Glutamatergic neuron (in vitro differentiated cells): ENCODE measurements at places on chromosomes 6 and 20. TPM values are rescaled to one million over a fixed set of nuclear protein-coding genes. Genes with fewer than 3 reads are reported as not detected.

The ACOT13 gene
- 25.3 TPM for total RNA-seq

The WFDC2 gene
- 4.8 TPM for total RNA-seq

- peak overlapping the region; percentile 96 for H3K27ac ChIP-seq
- DNase-seq, result peak; percentile 73
- peaks cover 17% of the 10 kb centered on the region for H3K27me3 ChIP-seq
- peaks cover 7% of the 10 kb centered on the region for H3K36me3 ChIP-seq
- peak overlapping the region; percentile 90 for H3K4me3 ChIP-seq
Measured at GRCh38 chr6:88166493-88167351, 575 bp upstream of the CNR1 start.

The TAGAP gene
- total RNA-seq, result not detected

GRCh38 chr20:5402903-5403531 lies 86.3 kb upstream of the PROKR2 start:
- peaks cover 4% of the 10 kb centered on the region for H3K36me3 ChIP-seq
- DNase-seq, result peak; percentile 43
- H3K4me3 ChIP-seq, result no peak overlapping the region
- H3K27ac ChIP-seq, result no peak overlapping the region

The POM121L2 gene
- not detected for total RNA-seq

GRCh38 chr6:28266563-28266961 lies 381 bp upstream of the ZSCAN26 start:
- peaks cover 8% of the 10 kb centered on the region for H3K4me1 ChIP-seq
- no peaks in the 10 kb centered on the region for H3K36me3 ChIP-seq
- peaks cover 6% of the 10 kb centered on the region for H3K27me3 ChIP-seq
- no peak overlapping the region for H3K27ac ChIP-seq
- no peak for DNase-seq
- H3K4me3 ChIP-seq, result no peak overlapping the region

DNA sequence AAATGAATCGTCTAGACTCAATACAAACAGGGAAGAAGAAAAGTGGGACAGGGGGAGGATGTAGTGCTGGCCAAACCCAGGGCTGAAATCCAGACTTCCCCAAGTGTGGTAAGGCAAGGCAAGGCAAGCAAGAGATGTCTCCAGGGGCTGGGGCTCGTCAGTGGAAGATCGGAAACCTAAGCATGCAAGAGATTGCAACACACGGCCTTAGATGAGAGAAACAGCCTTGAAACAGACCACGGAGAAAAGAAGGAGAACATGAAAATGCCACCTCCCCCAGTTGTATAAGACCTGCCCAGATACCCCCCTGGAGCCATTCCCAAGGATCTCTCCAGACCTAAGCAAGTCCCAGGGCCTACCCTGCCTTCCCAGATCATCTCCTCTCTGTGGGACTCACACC lies 20.0 kb downstream of the VEGFA start:
- H3K4me3 ChIP-seq, result no peak overlapping the region
- peaks cover 3% of the 10 kb centered on the region for H3K27me3 ChIP-seq
- DNase-seq, result no peak
- no peaks in the 10 kb centered on the region for H3K36me3 ChIP-seq

DNA sequence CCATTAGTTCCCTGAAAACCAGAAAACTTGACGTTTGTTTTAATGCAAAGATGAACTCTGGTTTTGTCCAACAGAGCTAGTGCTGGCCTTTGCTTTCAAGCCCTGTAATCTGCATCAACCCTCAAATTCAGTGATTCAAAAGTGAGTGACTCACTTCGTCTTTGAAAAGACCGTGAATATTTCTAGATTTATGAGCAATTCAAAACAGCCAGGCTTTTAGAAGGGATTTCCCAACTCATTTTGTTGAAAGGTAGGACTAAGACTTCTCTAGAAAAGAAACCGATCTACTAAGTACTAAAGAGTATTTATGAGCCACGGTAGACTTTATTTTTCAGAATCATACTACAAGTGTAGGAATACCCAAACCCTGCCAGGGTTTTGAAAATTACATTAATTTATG lies 121.5 kb downstream of the UST start:
- H3K27me3 ChIP-seq, result no peaks in the 10 kb centered on the region
- H3K36me3 ChIP-seq, result peaks cover 4% of the 10 kb centered on the region
- peaks cover 29% of the 10 kb centered on the region for H3K4me1 ChIP-seq
- no peak for DNase-seq
- H3K27ac ChIP-seq, result no peak overlapping the region
- H3K4me3 ChIP-seq, result no peak overlapping the region

The TFAP2C gene
- total RNA-seq, result 35.3 TPM

- no peak overlapping the region for H3K4me3 ChIP-seq
- H3K36me3 ChIP-seq, result no peaks in the 10 kb centered on the region
Measured at GRCh38 chr20:42255821-42256220, 637.6 kb upstream of the CHD6 start.

GRCh38 chr6:31068669-31069340 lies 43.6 kb downstream of the C6orf15 start:
- no peak overlapping the region for H3K27ac ChIP-seq
- peak; percentile 76 for DNase-seq
- H3K4me3 ChIP-seq, result no peak overlapping the region
- H3K27me3 ChIP-seq, result peaks cover 2% of the 10 kb centered on the region

GRCh38 chr20:5395932-5396727 lies 79.4 kb upstream of the PROKR2 start:
- peaks cover 17% of the 10 kb centered on the region for H3K4me1 ChIP-seq
- H3K27ac ChIP-seq, result no peak overlapping the region
- H3K4me3 ChIP-seq, result no peak overlapping the region
- H3K36me3 ChIP-seq, result no peaks in the 10 kb centered on the region
- no peak for DNase-seq
- peaks cover 1% of the 10 kb centered on the region for H3K27me3 ChIP-seq

DNA sequence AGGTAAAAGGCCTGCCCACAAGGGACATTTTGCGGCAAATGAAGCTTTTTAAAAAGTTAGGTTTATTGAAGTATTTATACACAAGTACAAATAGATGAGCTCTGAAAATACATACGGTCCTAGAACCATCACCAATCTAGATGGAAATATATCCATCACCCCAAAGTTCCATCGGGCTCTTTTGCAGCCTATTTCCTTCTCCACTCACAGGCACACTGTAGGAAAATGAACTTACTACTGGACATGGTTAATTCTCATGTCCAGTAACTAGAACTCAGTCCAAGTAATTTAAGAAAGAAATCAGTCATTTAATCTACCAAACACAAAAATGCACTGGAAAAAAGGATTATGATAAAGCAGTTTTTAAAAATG lies 6.2 kb downstream of the PCNA start:
- H3K4me3 ChIP-seq, result peak overlapping the region; percentile 97
- no peaks in the 10 kb centered on the region for H3K27me3 ChIP-seq
- H3K36me3 ChIP-seq, result no peaks in the 10 kb centered on the region
- no peak for DNase-seq
- H3K27ac ChIP-seq, result peak overlapping the region; percentile 76
- H3K4me1 ChIP-seq, result peaks cover 8% of the 10 kb centered on the region

DNA sequence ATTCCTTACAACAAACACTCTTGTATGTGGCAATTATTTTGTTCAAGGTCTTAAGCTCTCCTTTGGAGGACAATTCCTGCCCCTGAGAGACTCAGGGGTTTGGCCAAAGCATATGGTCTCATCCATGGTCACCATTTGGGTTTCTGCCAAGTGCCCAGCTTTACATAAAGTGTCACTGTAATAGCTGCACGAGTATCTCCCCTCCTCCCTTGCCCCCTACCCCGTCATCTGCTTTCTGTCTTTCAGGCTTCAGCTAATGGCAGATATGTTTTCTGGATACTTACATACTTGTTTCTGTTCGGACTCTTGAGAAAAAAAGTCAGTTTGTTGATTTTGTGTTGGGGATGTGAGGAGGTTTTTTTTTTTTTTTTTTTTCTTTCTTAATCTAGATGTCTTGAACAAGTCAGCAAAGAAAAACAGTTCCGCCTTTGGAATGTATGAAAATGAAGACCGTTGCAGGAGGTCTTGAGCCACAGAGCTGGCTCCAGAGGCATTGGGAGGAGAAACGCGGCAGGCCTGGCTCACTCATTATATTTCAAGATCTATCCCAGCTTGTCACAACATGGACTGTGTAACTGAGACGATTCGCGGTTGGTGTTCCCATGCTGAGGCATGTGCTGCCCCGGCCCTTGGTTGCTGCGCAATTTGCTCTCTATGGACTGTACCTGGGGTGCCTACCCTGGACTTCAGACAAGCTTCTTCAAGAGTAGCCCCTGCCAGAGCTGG lies 32.6 kb upstream of the STX16 start:
- H3K4me3 ChIP-seq, result no peak overlapping the region
- no peak overlapping the region for H3K27ac ChIP-seq
- no peak for DNase-seq
- peaks cover 5% of the 10 kb centered on the region for H3K4me1 ChIP-seq

DNA sequence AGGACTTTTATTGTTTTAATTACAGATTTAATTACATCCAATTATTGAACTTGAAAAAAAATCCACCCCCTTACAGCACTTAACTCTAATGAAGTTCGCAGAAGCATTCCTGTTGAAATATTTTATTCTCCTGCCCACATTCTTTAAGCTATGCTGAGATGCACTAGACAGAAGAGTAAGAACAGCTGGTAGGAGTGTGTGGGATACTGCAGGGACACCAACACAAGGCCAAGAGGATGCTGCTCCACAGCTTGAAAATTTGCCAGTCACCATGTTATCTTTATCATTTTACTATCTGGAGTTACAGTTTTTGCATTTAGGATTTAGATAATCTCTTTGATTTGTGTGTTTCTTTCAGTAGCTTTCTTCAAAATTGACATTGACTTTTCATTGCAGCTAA lies 180.7 kb downstream of the EPHA7 start:
- no peak overlapping the region for H3K4me3 ChIP-seq
- no peaks in the 10 kb centered on the region for H3K36me3 ChIP-seq
- no peaks in the 10 kb centered on the region for H3K27me3 ChIP-seq
- DNase-seq, result no peak
- H3K27ac ChIP-seq, result no peak overlapping the region

DNA sequence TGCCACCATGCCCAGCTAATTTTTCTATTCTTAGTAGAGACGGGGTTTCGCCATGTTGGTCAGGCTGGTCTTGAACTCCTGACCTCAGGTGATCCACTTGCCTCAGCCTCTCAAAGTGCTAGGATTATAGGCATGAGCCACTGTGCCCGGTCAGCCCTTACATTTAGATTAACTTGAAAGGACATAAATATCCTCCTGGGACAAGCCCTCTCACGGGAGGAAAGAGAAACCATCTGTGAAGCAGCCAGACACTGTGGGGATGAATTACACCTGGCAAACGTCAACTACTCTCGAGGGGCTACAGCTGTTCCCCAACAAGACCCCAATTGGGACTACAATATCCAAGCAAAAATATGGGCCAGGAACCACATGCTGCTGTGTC lies 32.7 kb upstream of the SAMHD1 start:
- H3K27me3 ChIP-seq, result peaks cover under 1% of the 10 kb centered on the region
- H3K36me3 ChIP-seq, result no peaks in the 10 kb centered on the region
- H3K27ac ChIP-seq, result no peak overlapping the region
- no peak for DNase-seq
- no peaks in the 10 kb centered on the region for H3K4me1 ChIP-seq

DNA sequence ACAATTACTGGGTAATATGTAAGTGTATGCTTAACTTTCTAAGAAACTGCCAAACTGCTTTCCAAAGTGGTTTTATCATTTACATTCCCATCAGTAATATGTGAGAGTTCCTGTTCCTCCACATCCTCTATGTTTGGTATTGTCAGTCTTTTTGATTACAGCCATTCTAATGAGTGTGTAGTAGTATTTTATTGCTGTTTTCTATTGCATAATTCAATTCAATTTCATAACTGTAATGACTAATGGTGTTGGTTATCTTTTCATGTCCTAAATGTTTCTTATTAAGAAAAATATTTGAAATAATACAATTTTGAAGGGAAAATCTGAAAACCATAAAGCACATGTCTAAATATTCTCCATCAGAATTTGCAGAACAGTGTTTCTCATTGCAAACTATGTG lies 119.3 kb downstream of the MAP3K7 start:
- DNase-seq, result no peak
- H3K27me3 ChIP-seq, result no peaks in the 10 kb centered on the region
- H3K27ac ChIP-seq, result no peak overlapping the region
